Activated T-helper 1 cell treated with anti-CD3 and anti-CD28 coated beads, Interleukin-12 subunit alpha, Interleukin-12 subunit beta, Interleukin-2, Interleukin-4 antibody, amounts not matched to agents 30 ng/mL and 10 ng/mL and 1 ng/mL, durations not matched to agents 14 hours and 24 hours and 36 hours (primary cell): ENCODE measurements at places on chromosomes 6 and 20.
A peak's percentile ranks its signal among the peaks of the same experiment; 100 is the strongest.

GRCh38 chr20:47792021-47792618, 6.8 kb upstream of the SULF2 start:
- DNase-seq: no peak

- no peak for DNase-seq
Measured at GRCh38 chr6:49923826-49924225, 40.1 kb downstream of the DEFB114 start.

- DNase-seq: no peak
Measured at GRCh38 chr6:119353696-119354095, 4.1 kb upstream of the MAN1A1 start.

- no peak for DNase-seq
Measured at GRCh38 chr6:96624957-96625356, 62.0 kb downstream of the FHL5 start.

DNA sequence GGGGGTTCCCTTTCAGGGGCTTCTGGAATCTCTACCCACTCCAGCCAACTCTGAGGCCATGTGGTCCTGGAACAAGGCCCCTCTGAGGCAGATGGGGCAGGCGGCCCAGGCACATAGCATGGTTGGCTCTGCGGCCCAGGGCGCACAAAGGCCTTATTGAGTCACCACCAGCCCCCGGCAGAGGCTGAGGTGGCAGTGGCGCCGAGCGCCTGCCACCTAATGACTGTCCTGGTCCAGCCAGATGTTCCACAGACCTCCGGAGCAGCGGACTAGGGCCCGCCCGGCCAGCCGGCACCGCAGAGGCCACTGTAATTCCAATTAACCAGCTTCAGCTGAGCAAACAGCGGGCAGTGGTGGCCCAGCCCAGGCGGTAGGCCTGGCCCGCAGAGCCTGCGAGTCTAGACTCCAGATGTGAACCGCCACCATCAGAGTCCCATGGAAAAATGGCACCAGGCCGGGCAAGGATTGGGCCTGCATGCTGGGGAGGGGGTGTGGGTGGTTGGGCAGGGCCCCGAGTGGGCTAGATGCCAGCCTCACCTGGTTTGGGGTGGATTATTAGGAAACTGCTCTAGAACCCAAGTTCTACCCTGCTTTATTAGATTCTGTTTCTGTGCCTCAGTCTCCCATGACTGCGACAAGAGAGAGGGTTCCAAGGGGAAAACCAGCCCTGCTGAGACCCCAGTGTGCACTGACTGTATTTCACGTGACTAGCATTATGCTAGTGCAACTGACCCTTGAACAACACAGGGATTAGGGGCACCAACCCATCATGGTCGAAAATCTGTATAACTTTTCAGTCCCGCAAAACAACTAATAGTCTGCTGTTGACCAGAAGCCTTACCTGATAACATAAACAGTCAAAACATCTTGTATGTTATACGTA, 34.1 kb upstream of the ID1 start:
- no peak for DNase-seq

GRCh38 chr20:17875106-17875980, 93.3 kb downstream of the SNX5 start:
- no peak for DNase-seq

DNA sequence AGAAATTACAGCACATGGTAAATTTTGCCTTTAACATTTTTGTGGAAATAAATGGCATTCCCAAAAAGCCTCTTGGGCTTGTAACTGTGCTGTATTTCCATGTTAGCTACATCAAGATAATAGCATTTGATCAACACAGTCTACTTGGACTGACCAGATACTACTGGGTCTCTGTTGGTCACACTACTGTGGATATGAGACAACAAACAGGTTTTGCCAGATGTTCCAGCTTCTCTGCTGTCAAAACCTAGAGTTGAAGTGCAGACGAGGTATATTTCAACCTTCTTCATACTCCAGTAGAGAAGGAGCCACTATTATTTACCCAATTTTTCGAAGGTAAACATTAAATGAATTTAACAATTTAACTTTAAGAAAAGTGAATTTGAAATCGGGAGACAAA, 284.7 kb upstream of the CITED2 start:
- no peak for DNase-seq

- peak; percentile 82 for DNase-seq
Measured at GRCh38 chr6:134247231-134247833, 70.6 kb downstream of the SGK1 start.

GRCh38 chr20:62051546-62052255, 14.0 kb downstream of the TAF4 start:
- DNase-seq: no peak

DNA sequence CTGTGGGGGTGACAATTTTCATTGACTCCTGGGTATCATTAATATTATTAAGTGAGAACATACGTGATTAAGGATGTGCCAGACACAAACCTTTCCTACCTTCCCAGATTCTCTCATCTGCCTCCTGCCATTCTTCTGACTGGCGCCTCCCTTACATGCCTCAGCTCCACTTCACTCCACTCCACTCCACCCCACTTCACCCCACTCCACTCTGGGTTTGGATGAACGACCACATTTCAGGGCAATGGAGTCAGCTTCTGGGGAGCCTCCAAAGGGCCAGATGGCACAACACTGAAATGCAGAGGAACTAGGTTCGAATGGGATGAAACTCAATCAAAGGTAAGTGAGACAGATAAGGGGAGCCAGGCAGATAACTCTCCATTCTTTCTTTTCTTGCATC, 40.5 kb upstream of the LRRC1 start:
- DNase-seq: no peak

- DNase-seq: no peak
Measured at GRCh38 chr6:83908813-83909212, 49.3 kb downstream of the CYB5R4 start.

DNA sequence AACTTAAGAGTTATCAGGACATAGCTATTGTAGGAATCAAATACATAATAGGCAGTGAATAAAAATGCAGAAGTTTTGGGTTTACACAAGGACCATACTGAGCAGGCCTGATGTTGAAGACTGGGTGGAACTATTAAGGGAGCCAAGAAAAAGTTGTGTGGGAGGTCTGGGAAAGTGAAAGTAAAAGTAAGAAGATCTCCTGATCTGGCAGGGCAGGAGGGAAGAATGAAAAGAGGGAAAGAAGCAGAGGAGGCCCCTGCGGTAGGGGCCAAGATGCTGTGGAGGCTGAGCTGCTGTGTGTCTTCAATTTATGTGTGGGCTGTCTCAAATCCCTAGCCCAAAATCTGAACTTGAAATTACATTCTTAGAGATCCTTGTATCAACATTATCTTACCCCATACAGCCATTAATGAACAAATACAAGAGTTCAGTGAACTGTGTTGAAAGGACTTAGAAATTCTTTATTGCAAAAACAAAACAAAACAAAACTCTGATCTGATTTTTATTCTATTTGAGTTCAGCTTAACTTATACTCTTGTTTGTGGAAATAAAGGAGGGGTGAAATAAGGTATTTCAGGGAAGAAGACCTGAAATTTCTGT, 1183.8 kb downstream of the HACE1 start:
- DNase-seq: no peak

DNA sequence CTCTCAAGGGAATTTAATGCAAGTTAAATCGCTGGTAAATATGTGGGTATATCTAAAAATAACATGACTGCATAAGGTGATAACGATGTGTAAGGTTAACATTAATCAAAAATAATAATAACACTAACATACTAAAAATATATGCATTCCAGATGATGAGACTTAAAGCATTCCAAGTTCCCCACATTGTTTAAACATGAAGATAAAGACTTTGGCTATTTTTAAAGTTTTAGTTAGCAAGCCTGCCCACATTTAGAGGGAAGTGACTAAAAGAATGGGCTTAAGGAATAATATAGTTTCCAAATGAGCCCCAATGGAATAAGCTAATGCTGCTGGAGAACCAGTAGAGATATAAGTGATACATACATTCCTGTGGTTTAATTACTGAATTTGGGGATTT, 941.3 kb downstream of the TBC1D32 start:
- no peak for DNase-seq

DNA sequence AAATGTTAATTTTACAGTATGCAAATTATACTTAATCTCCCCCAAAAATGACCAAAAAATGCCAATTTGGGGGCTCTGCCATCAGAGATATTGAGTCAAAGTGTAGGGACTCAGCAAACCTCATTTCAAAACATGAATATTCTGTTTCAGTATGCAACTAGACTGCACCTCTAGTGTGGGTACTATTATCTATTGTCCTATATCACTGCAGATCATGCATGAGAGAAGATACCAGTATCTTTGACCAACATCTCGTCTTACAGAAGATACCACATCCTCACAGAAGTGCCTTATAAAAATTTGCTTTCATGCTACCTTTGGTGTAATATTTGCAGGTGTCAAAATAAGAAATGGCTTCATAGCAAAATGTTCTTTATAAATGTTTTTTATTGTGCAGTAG, 623.8 kb downstream of the TENT5A start:
- no peak for DNase-seq

GRCh38 chr6:14673201-14673600, 555.6 kb downstream of the CD83 start:
- no peak for DNase-seq

DNA sequence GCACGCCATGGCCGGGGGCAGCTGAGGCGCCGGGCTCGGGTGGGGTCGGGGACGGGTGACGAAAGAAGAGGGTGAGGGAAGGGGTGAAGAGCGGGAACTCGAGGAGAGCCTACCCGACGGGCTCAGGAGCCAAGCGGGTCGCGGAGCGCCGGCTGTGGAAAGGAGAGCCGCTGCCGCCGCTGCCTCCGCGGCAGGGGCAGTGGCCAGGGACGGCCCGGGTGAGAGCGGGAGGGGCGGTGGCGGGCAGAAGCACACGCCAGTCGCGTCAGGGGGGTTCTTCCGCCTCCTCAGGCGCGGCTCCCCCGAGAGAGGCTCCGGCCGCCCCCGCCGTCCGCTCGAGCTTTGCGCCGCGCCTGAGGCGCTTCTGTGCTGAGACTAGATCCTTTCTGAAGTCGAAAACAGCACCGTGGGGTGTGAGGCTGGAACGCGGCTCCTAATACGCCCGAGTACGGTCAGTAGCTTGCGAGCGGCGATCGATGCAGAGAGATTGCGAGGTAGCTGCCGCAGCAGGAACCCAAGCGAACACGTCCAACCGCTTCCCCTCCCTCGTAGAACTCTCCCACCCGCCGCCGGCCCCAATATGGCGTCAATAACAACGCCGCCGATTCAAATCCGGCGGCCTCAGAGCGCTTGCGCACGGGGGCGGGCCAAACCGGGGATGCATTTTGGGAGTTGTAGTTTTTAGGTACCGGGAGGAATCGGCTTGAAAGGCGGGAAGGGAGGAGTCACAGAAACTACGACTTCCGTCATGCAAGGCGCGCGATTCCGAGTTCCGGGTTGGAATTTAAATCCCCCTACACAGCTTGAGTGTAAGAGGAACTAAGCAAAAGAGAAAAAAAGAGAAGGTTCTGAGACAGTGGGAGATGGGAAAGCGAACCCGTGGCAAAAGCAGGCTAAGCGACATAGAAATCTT, at the start of gene AKIRIN2:
AKIRIN2 (minus strand) TSS at position 558 of the 913 bp plus-strand sequence; CDS start at position 9, 549 bp downstream.
- DNase-seq: peak; percentile 97

- no peak for DNase-seq
Measured at GRCh38 chr20:4625687-4626086, 96.0 kb upstream of the PRND start.

- no peak for DNase-seq
Measured at GRCh38 chr6:30799210-30799609, 54.9 kb upstream of the IER3 start.

- no peak for DNase-seq
Measured at GRCh38 chr6:5412663-5413062, 151.3 kb downstream of the FARS2 start.

- no peak for DNase-seq
Measured at GRCh38 chr20:43252761-43253160, 63.1 kb upstream of the PTPRT start.

GRCh38 chr6:30752157-30752927, 8.0 kb upstream of the IER3 start:
- DNase-seq: no peak

GRCh38 chr6:41872147-41872546, 23.0 kb downstream of the USP49 start:
- DNase-seq: no peak

DNA sequence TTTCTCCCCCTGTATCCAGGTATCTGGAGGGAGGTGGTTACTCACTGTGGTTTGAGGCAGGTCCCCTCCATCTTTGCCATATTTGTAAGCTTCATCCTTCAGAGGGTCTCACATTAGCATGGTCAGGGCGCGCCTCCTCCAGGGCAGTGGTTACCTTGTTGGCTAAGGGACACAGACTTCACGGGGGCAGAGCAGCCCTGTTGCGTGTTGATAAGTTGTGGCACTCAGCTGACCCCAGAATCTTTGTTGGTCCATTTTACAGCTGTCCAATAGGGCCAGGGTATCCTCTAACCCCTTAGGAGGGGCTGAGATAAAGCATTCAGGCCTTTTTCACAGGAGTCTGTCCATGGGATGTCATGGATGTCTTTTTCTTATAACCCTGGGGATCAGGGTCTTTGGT, 89.5 kb upstream of the RNF24 start:
- no peak for DNase-seq

- DNase-seq: no peak
Measured at GRCh38 chr6:45554591-45554990, 176.9 kb upstream of the SUPT3H start.

DNA sequence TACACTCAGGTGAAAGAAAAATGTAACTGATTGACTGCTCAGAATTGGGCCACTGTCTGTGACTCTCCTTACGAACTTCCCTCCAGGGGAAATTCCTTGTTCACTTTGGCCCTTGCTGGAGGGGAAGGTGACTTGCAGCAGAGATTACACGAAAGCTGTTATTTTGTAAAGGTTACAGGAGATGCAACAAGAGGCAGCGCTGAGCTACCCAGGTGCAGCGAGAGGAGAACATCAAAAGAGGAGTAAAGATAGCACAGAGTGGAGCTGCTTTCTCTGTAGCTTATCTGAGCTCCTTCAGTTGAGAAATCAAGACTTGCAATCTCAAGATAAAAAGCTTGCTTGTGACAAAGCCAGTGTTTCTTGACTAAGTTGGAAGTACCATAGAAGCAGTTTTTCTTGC, 144.6 kb downstream of the ARHGAP18 start:
- DNase-seq: no peak

DNA sequence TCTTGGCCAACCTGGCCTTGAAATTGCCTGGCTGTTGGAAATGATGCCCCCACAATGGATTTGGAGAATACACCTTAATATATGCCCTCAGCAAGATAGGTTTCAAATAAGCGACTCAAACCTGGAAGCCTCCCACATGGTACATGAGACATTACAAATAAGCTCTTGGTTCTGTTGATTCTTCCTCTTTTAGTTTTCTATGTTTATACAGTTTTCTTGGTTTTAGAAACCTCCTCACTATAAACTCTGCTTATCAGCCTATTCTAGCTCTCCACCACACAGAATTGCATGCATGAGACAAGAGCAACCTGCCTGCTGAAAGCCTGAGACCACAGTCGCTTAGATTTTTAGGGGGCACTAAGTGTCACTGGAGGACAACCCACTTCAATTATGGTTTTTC, 108.8 kb upstream of the PREP start:
- DNase-seq: no peak

GRCh38 chr6:37513576-37513975, 13.9 kb upstream of the CCDC167 start:
- DNase-seq: no peak

GRCh38 chr6:158013904-158014504, 32.3 kb downstream of the SYNJ2 start:
- no peak for DNase-seq

- no peak for DNase-seq
Measured at GRCh38 chr20:3119044-3119443, 34.5 kb upstream of the AVP start.
